ENCODE measurements at places on chromosomes 4 and X.
A peak's percentile ranks its signal among the peaks of the same experiment; 100 is the strongest.

- H3K4me1 ChIP-seq, result no peaks in the 10 kb centered on the region
- H3K4me3 ChIP-seq, result no peak overlapping the region
- DNase-seq, result no peak
- no peaks in the 10 kb centered on the region for H3K36me3 ChIP-seq
Measured at GRCh38 chr4:24102621-24103020, 212.8 kb upstream of the PPARGC1A start.

DNA sequence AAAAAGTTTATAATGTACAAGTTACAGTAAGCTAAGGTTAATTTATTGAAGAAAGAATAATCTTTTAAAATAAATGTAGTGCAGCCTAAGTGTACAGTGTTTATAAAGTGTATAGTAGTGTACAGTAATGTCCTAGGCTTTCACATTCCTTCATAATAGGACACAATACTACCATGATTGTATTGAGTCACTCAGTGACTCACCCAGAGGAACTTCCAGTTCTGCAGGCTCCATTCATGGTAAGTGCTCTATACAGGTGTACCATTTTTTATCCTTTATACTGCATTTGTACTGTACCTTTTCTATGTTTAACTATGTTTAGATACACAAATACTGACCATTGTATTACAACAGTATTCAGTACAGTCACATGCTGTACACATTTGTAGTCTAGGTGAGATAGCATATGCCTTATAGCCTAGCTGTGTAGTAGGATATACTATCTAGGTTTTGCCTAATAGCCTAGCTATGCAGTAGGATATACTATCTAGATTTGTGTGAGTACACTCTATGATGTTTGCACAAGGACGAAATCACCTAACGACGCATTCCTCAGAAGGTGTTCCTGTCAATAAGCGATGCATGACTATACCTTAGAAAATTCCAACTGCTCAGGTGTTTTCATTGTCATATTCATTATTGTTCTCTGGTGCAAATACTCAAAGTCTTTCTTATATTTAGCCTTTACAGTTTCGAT, 5.5 kb upstream of the TMEM255A start:
- H3K4me3 ChIP-seq, result no peak overlapping the region
- H3K4me1 ChIP-seq, result peaks cover 5% of the 10 kb centered on the region
- no peaks in the 10 kb centered on the region for H3K36me3 ChIP-seq
- H3K27me3 ChIP-seq, result peaks cover 12% of the 10 kb centered on the region
- no peak overlapping the region for H3K27ac ChIP-seq
- no peak for DNase-seq

- H3K4me1 ChIP-seq, result no peaks in the 10 kb centered on the region
- no peak overlapping the region for H3K27ac ChIP-seq
- no peaks in the 10 kb centered on the region for H3K27me3 ChIP-seq
- peaks cover 39% of the 10 kb centered on the region for H3K36me3 ChIP-seq
- H3K4me3 ChIP-seq, result no peak overlapping the region
Measured at GRCh38 chr4:52604215-52604614, 54.9 kb downstream of the USP46 start.

DNA sequence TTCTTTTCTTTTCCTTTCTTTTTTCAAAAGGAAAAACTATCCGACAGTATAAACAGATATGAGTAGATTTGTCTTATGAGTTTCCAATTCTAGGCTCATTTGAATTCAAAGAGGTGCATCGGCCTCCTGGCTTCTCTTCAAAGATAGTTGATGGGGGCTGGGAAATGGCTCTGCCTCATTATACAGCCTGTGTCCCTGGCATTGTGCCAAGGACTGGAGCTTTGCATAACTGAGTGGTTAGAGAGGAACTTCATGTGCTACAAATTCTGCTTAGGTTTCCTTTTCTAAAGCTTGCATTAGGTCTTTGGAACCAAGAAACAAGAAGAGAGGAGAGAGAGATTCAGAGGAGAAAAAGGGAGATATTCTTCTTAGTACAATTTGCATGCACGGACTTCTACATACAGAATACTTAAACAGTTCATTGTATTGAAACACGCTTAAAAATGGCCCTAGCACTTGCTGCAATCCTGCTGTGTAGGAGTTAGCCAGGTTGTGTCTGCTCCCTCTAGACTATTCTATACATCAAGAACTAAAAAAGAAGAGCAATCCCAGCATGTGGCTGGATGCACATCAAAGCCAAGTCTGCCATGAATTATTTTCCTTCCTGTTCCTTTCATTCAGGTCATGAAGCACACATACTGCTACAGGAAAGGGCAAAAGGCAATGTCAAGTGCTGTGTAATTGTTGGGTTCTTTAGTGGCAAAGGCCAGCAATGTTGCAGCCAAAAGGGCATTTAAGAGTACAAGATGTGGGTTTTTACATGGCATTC, 70.9 kb downstream of the INTS12 start:
- DNase-seq, result peak; percentile 56
- H3K27me3 ChIP-seq, result no peaks in the 10 kb centered on the region
- no peaks in the 10 kb centered on the region for H3K36me3 ChIP-seq
- peaks cover 14% of the 10 kb centered on the region for H3K4me1 ChIP-seq

DNA sequence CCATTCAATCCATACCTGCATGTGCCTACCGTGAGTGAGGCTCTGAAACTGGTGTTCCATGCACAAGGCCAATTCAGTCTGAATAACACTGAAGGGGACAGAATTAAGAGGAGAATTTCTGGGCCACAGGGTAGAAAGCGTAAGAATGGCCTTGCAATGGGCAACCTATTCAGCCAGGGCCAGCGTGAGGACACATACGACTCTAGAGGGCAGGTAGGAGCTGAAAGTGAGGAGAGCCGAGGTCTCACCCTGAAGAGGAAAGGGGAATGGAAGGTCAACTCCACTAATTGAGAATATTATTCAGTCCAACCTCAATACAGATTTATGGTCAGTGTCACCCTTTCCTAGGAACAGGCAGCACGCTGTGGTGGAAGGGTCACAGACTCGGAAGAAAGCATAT, 202.2 kb downstream of the TRIML1 start:
- H3K4me1 ChIP-seq, result no peaks in the 10 kb centered on the region
- no peak overlapping the region for H3K4me3 ChIP-seq
- no peak overlapping the region for H3K27ac ChIP-seq
- H3K27me3 ChIP-seq, result no peaks in the 10 kb centered on the region

GRCh38 chrX:137425986-137426385, 139.9 kb upstream of the ZIC3 start:
- no peak overlapping the region for H3K4me3 ChIP-seq
- H3K4me1 ChIP-seq, result no peaks in the 10 kb centered on the region
- H3K27me3 ChIP-seq, result peaks cover 5% of the 10 kb centered on the region

DNA sequence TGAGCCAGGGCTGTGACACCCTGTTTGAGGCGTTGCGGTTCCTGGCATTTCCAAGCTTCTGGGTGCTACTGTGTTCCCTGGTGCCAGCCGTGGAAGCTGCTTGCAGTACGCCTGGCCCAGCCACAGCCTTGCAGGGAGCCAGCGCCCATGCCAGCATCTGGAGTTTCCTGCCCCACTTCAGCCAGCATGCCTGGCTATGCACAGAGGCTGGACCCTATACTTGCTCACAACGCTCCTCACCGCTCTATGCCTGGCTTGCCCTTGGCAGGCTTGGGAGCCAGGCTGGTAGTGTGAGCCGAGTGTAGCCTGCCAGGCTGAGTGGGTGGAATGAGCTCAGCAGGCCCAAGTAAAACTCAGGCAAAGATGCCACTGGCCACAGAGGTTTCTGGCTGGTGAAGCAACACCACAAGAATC, 22.4 kb downstream of the PRRG1 start:
- no peaks in the 10 kb centered on the region for H3K4me1 ChIP-seq
- no peaks in the 10 kb centered on the region for H3K27me3 ChIP-seq
- no peaks in the 10 kb centered on the region for H3K36me3 ChIP-seq
- H3K27ac ChIP-seq, result no peak overlapping the region
- no peak overlapping the region for H3K4me3 ChIP-seq

GRCh38 chrX:70301716-70302115, 11.8 kb downstream of the KIF4A start:
- H3K27me3 ChIP-seq, result no peaks in the 10 kb centered on the region
- DNase-seq, result no peak

DNA sequence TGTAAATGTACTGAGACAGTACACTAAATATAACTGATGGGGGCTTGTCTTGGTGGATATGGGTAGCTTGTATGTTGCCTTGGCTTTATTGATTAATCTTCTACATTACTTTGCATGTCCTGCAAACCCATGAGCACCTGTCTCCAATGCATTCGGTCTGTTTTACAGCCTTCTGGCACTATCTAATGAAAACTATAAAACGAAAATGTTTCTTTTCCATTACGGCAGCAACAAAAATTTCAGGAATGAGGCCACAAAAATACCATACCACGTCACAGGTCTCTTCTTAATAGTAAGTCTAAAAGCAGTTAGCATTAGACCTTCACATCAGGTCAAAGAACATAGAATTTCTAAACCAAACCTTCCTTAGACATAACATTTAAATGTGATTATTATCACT, 49.8 kb downstream of the EDNRA start:
- no peak overlapping the region for H3K4me3 ChIP-seq
- peaks cover 6% of the 10 kb centered on the region for H3K27me3 ChIP-seq
- no peak for DNase-seq

- no peaks in the 10 kb centered on the region for H3K27me3 ChIP-seq
- DNase-seq, result no peak
- H3K27ac ChIP-seq, result no peak overlapping the region
- H3K36me3 ChIP-seq, result no peaks in the 10 kb centered on the region
- no peaks in the 10 kb centered on the region for H3K4me1 ChIP-seq
Measured at GRCh38 chrX:108415146-108415545, 23.1 kb downstream of the COL4A6 start.

DNA sequence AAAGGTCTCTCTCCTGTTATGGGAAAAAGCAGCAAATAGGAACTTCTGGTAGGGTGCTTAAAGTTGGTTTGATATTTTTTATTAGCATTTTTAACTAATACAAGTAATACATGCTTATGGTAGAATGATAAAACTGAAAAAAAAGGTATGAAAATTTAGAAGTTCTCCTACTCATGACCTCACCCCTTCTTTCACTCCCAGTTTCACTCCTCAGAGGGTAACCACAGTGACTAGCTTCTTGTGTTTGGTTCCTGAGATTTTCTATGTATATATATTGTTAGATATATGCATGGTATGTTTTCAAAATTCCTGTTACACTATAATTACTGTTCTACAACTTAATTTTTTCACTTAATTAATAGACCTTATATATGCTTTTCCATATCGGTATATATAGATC, 66.5 kb downstream of the AR start:
- no peak for DNase-seq
- H3K27me3 ChIP-seq, result no peaks in the 10 kb centered on the region
- no peak overlapping the region for H3K4me3 ChIP-seq
- no peaks in the 10 kb centered on the region for H3K4me1 ChIP-seq

- DNase-seq, result no peak
- no peak overlapping the region for H3K27ac ChIP-seq
- H3K4me3 ChIP-seq, result peak overlapping the region; percentile 32
- no peaks in the 10 kb centered on the region for H3K36me3 ChIP-seq
- peaks cover 10% of the 10 kb centered on the region for H3K27me3 ChIP-seq
Measured at GRCh38 chr4:170090352-170091052, 746 bp upstream of the AADAT start.

DNA sequence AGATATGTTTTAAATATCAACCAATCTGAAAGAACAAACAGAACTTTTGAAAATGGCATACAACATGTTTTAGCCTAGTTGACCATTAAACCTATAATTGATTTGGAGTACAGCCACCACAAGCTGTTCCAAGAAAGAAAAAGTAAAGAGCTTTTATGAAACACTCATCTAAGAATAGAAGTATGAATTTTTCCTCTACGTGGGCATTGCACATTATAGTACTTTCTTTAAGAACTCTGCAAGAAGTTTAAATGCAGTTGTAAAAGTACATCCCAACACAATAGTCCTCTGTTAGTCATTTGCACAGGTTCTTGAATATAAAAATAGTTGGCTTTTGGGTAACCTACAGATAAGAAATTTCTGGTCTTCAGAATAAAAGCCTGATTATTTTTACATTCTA, 933.6 kb upstream of the ADGRL3 start:
- no peaks in the 10 kb centered on the region for H3K36me3 ChIP-seq
- no peak overlapping the region for H3K27ac ChIP-seq
- DNase-seq, result no peak
- H3K4me1 ChIP-seq, result no peaks in the 10 kb centered on the region
- no peak overlapping the region for H3K4me3 ChIP-seq

- H3K4me1 ChIP-seq, result peaks cover 4% of the 10 kb centered on the region
- H3K4me3 ChIP-seq, result no peak overlapping the region
- H3K27me3 ChIP-seq, result no peaks in the 10 kb centered on the region
- no peak for DNase-seq
- no peak overlapping the region for H3K27ac ChIP-seq
- H3K36me3 ChIP-seq, result no peaks in the 10 kb centered on the region
Measured at GRCh38 chr4:16677001-16677944, 221.2 kb downstream of the LDB2 start.

- no peak overlapping the region for H3K27ac ChIP-seq
- DNase-seq, result no peak
- no peaks in the 10 kb centered on the region for H3K27me3 ChIP-seq
- H3K36me3 ChIP-seq, result no peaks in the 10 kb centered on the region
- no peak overlapping the region for H3K4me3 ChIP-seq
Measured at GRCh38 chrX:115047181-115047580, 29.8 kb upstream of the IL13RA2 start.

DNA sequence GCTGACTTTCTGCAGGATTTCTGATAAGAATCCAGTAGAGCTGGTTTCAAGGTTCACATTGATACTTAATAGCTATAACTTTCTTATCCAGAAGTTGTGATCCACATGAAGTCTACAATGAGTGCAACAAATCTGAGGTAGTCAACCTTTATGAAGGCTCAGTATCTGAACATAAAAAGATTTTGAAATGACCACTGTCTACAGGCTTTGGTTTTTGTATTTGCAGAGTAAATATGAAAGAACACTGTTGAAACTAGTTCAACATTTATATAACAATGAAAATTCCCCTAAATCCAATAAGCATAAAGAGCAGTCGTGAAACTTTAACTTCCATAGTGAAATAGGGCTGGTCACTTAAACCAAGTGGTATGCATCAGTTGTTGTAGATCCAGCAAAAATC, 55.6 kb upstream of the RLIM start:
- H3K4me1 ChIP-seq, result peaks cover 5% of the 10 kb centered on the region
- no peaks in the 10 kb centered on the region for H3K36me3 ChIP-seq
- H3K27me3 ChIP-seq, result no peaks in the 10 kb centered on the region
- no peak overlapping the region for H3K4me3 ChIP-seq

DNA sequence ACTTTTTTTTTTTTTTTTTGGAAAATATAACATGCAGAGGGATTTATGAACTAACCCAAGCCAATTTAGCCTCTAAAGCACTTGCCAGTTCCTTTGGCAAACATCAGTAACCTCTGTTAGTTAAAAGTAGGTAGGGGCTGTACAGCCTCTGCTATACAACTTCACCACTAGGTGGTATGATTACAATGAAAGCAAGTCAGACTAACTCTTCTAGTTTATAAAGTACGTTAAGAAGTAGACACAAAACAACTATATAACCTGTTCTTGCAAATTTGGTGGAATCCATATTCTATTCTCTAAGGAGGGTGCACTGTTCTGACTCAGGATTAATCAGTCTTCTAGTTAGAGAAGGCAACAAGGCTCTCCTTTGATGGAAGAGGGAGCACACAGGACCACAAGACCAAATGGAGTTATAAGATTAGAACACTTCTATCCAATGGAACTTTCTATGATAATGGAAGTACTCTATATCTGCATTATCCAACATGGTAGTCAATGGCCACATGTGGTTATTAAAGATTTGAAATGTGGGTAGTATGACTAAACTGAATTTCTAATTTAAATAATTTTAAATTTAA, 12.8 kb downstream of the AIMP1 start:
- no peak overlapping the region for H3K4me3 ChIP-seq
- no peaks in the 10 kb centered on the region for H3K27me3 ChIP-seq
- H3K27ac ChIP-seq, result no peak overlapping the region
- DNase-seq, result no peak
